ENCODE measurements at places on chromosomes 3 and 15. TPM values are rescaled to one million over a fixed set of nuclear protein-coding genes. Genes with fewer than 3 reads are reported as not detected.

The CACNA2D3 gene
- not detected for total RNA-seq

The KIF9 gene
- 6.8 TPM for total RNA-seq

The LRRC15 gene
- 0.51 TPM for total RNA-seq

The SERPINI2 gene
- not detected for total RNA-seq

The RBM15B gene
- total RNA-seq, result 38.3 TPM

The GORASP1 gene
- 34.9 TPM for total RNA-seq

The ADGRG7 gene
- total RNA-seq, result not detected

The TBC1D5 gene
- 50.8 TPM for total RNA-seq

The FAM43A gene
- total RNA-seq, result 80.7 TPM

The CPLX3 gene
- not detected for total RNA-seq

The SPCS1 gene
- total RNA-seq, result 37.4 TPM

The SENP5 gene
- 36.2 TPM for total RNA-seq

The ARRDC4 gene
- 1.6 TPM for total RNA-seq

The SH2D7 gene
- total RNA-seq, result not detected

The ACVR2B gene
- total RNA-seq, result 3.3 TPM

The CCDC51 gene
- total RNA-seq, result 9.7 TPM

The ZBBX gene
- 0.13 TPM for total RNA-seq

The CILP gene
- not detected for total RNA-seq

The C3orf85 gene
- not detected for total RNA-seq

The CAMK2N2 gene
- total RNA-seq, result not detected

The STT3B gene
- total RNA-seq, result 130 TPM

The SUCNR1 gene
- total RNA-seq, result not detected

The NOX5 gene
- not detected for total RNA-seq

The TP63 gene
- not detected for total RNA-seq

The IMP3 gene
- total RNA-seq, result 68.5 TPM

The KLHL6 gene
- 2.1 TPM for total RNA-seq

The IL17RE gene
- total RNA-seq, result 0.13 TPM

The CHMP2B gene
- total RNA-seq, result 13.7 TPM

The GOLGA8S gene
- total RNA-seq, result 0.13 TPM

The C2CD4A gene
- total RNA-seq, result 3.2 TPM

The SNAP23 gene
- 154 TPM for total RNA-seq

The FRMD5 gene
- 1.5 TPM for total RNA-seq

The CD200R1L gene
- total RNA-seq, result not detected

The SLC28A1 gene
- total RNA-seq, result under 0.01 TPM

The CYP11A1 gene
- total RNA-seq, result not detected

The FMN1 gene
- total RNA-seq, result under 0.01 TPM

The OR5K2 gene
- total RNA-seq, result not detected

The PRICKLE2 gene
- total RNA-seq, result 2.8 TPM

The SERPINI1 gene
- total RNA-seq, result 0.76 TPM

The GPR62 gene
- under 0.01 TPM for total RNA-seq

The FBXL2 gene
- total RNA-seq, result 9.8 TPM

The INKA1 gene
- total RNA-seq, result 13.6 TPM

The CLDN18 gene
- not detected for total RNA-seq

The LYSMD2 gene
- total RNA-seq, result 23.9 TPM

The SOX14 gene
- not detected for total RNA-seq

The LMAN1L gene
- total RNA-seq, result not detected

The CKMT1B gene
- total RNA-seq, result not detected
